GM12864 (cell line): ENCODE measurements at places on chromosomes 12 and 14.

DNA sequence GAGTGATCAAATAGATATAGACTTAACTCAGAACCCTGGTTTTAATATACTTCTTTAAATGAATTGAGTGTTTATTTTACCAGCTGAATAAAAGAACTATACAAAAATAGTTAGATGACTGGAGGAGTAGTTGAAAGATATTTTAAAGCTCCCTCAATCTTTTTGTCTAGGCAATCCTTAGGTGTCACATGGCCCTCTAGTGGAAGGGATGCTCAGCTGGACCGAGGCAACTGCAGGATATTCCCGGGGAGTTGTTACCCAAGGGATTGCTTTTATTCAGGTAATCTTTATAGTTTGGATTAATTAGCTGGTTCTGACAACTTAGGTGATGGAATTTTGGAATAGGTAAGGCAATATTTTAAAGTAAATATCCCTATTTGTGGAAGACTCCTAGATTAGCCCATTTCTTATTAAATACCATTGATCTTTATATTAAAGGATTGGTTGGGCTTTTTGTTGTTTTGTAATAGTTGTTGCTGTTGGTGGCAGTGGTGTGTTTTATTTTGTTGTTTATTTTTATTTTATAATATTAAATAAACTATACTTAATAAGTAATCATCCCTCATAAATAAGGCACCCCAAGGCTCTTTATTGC is 57.1 kb downstream of the ZDHHC17 start:
- no peak for DNase-seq

DNA sequence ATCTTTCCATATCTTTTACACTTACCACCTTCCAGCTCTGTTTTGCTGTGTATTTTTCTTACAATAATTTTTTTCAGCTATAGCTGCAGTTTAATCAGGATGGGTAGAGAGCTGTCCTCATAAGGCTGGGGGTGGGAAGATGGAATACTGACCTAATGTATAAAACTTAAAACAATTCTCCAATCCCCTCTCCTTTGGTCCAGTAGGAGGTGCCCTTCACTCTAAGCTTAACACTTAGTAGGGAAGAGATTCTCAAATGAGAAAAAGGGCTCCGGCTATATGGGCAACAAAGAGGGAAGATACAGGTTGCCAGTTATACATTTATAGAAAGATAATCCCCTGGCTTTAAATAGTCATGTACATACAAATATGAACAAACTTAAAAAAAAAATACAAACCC is 2.8 kb downstream of the ORMDL2 start:
- DNase-seq: no peak

GRCh38 chr12:42407306-42407705 is 81.3 kb downstream of the PPHLN1 start:
- DNase-seq: no peak

GRCh38 chr12:123050331-123050831 is 69.9 kb downstream of the ARL6IP4 start:
- DNase-seq: no peak
